ENCODE measurements at places on chromosomes 3 and 15.

- no peak for DNase-seq
Measured at GRCh38 chr15:71685420-71685993, 124.8 kb upstream of the NR2E3 start.

DNA sequence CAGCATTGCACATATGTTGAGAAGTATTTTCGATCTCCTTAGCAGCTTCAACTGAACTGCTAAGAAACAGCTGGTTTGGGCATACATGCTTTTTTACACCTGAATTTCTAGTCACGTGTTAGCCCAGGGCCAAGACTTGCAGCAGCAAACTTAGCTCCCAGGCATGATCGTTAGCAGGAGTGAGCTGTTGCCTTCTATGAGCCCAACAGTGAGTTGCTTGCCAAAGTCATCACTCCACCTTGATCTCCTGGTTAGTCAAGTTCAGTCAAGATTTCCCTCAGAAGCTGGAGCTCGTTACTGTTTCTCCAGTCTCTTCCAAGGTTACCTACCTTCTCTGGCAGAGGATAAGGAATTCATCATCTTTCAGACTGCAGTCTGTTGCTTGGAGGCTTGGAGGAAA, 100.4 kb upstream of the SEMA6D start:
- DNase-seq: no peak

DNA sequence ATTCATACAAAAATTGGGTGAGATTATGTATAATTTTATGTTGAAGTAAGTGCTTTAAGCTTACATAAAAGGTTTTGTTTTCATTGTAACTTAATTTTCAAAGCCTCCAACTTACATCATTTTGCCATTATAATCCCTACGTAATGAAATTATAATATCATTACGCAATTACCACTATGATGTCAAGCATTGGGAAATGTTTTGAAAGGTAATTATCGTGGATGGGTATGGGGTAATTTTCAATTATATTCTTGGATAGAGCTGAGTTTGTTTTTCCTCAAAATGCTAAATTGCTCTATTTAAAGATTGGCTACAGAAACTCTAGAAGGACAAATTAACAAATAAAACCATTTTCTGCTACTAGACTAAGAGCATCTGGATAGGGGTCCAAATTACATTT, 80.2 kb upstream of the FAM3D start:
- DNase-seq: no peak

GRCh38 chr3:12963922-12964701, 109.1 kb downstream of the IQSEC1 start:
- no peak for DNase-seq

DNA sequence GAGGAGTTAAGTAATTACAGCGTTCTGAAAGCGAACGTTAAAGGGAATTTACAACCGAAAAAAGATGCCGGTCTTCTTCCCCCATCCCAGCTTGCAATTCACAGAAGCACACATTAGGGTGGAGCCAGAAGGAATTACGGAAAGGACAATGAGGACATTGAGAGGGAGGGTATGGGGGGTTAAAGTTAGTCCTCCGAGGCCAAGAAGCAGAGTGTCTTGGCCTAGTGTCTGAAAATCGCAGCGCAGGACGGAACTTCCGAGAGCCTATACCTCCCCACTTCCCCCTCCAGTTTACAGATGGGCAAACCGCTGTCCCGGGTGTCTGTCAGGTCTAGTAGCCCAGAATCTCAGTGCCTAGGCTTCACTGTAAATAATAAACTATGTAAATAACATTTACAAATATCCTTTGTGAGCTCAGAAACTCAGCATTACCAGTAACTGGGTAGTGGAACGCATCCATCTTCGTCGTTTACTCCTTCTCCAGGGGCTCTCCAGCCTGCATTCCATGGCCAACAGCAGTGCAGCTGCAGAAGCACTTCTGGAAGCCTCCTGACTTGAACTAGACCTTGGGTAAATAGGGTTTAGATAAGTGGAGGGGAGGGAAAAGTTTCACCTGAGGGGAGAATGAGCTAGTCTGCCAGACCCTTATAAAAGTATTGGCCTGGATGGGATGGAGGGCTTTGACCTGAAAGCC, 922 bp downstream of the ADPRH start:
- DNase-seq: no peak

- DNase-seq: no peak
Measured at GRCh38 chr15:43534897-43535296, 17.5 kb downstream of the MAP1A start.

- no peak for DNase-seq
Measured at GRCh38 chr3:25458420-25458814, 30.4 kb downstream of the RARB start.

- DNase-seq: no peak
Measured at GRCh38 chr3:188025555-188025954, 128.4 kb upstream of the LPP start.

DNA sequence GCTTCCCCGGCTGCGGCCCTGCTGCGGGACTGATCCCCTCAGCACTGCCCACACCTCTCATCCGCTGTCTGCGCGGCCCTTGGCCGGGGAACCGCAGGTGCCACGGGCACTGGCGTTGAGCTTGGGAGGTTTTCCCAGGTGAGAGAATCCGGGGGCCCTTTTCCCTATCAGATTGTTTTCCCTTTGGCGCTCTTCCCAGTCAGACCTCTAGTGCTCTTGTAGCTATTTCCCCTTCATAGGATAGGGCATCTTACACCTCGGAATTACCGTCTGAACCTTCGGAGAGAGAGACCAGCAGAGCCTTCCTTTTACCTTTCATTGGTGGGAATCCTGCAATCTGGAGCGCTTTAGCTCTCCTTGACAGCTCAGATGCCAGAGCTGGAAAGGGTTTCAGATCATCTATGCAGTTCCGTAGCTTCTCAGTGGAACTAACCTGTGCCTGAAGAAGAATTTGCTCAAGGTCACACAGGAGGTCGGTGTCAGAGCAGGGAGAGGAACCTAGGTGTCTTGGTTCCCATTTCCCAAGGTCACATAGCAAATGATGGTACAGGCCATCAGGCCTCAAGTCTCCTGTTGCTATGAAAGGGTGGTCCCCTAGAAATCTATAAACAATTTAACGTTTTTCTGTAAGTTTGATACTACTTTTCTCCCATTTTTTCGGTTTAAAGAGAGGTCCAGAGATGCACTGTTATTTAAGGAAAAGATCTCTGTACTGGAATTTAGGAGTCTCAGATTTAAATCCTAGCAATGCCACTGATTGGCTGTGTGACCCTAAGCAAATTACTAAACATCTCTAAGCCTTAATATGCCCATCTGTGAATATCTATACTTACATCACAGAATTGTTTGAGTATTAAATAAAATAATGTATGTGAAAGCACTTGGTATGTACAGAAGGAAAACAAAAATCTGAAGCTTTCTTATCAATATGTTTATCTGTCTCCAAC, 916 bp downstream of the IDH3A start:
- DNase-seq: no peak

- DNase-seq: no peak
Measured at GRCh38 chr3:149809699-149810098, 3.3 kb upstream of the RNF13 start.

- no peak for DNase-seq
Measured at GRCh38 chr15:74050127-74050526, 32.2 kb downstream of the GOLGA6A start.

DNA sequence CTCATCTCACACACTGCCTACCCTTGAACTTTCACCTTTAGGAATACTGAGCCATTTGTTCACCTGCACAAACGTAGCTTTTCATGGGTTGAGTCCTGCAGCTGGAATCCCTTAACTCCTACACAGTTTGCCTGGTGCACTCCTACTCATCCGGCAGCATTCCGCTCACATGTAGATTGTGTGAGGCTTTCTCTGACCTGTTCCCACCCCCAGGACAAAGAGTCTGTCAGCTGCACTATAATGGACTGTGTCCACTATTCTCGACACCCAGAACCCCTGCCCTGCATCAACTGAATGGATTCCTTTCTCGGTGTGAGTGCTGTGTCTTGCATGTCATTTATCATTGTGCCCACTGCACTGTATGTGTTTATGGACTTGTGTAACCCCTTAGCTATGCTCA, 54.9 kb downstream of the EPHB3 start:
- DNase-seq: no peak

DNA sequence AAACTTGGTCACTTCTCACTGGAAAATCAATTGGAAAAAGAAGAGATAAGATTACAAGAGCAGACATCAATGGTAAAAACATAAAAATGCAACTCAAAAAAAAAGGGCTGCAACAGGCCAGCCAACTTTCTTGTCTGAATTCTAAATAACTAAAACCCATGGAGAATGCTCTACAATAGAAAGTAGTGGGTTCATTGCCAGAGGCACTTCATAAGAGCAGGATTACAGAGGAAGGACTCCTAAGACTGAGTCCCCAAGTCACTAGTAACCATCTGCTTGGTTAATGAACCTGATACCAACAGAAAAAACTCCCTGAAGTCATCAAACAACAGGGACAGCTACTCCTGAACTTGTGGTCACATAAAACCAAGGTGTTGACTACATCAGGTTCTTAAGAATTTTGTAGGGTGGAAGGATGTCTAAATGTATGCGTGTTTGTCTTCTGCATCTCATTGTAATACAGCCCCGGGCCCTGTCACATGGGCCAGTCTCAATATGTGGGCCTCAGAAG, 148.6 kb downstream of the IMPG2 start:
- DNase-seq: no peak

- DNase-seq: no peak
Measured at GRCh38 chr15:99371180-99372103, 120.2 kb downstream of the LRRC28 start.

- no peak for DNase-seq
Measured at GRCh38 chr3:142888099-142888480, 793 bp downstream of the PCOLCE2 start.

DNA sequence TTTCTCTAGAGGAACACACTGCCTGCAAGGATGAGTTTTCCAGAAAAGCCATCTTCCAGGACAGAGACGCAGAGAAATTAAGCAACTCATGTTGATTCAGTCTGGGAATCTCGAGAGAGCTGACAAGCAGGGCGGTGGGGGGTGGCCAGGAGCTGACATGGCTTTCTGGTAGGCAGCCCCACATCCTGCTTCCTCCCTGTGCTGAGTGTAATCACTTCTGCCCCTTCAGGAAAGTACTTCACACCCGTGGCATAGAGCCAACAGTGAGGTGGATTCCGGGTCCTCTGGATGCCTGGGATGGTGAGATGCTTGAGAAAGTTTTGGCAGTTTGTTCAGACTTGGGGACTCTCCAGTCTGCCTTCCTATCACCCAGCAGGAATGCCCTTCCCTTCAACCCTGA, 221.1 kb downstream of the SLCO3A1 start:
- DNase-seq: no peak

- no peak for DNase-seq
Measured at GRCh38 chr3:64002233-64002632, 21.1 kb downstream of the PSMD6 start.

- DNase-seq: no peak
Measured at GRCh38 chr3:45322616-45323015, 65.8 kb upstream of the LARS2 start.

- no peak for DNase-seq
Measured at GRCh38 chr15:41032079-41032328, 78.7 kb downstream of the CHAC1 start.

- DNase-seq: no peak
Measured at GRCh38 chr15:100216182-100216581, 125.6 kb downstream of the ADAMTS17 start.

GRCh38 chr15:29618586-29618985, 203.7 kb downstream of the TJP1 start:
- no peak for DNase-seq

GRCh38 chr15:24899367-24899766, 55.4 kb upstream of the SNRPN start:
- no peak for DNase-seq

DNA sequence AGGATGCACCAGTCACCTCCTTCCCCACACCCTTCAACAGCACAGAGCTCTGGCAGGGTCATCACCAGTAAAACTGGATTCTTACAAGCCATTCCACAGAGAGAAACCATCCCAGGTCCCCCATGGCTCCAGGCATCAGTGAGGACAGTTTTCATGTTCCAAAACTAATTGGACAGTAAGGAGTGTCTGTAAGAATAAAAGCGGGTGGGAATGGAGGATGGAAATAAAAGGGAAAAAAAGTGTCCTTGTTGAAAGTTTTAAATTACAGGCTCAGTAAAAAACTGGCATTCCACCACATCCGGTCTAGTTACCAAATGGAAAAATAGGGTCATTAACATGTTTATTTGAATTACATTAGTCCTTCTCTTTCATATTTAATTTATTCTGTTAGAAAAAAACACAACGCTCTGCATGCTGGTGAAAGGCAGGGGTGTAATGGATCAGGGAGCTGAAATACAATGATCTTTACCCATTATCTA, 117.4 kb downstream of the TIGIT start:
- no peak for DNase-seq

DNA sequence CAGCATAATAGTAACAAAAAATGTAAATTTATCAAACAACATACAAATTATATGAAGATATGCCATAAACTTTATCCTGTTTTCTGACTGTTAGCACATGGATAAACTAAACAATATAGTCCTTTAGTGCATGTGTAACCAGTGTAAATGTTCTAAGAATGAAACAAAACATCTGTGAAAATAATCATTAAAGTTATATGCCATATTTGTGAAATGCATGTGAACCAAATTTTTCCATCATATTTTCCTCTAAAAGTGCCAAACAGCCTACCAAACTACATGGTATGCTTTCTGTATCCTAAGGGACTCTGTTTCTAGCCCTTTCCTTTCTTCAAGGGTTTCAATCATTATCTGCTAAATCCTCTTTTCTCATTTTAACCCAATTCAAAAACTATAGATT, 23.9 kb upstream of the RSL24D1 start:
- DNase-seq: no peak

GRCh38 chr15:61282661-61283060, 53.6 kb upstream of the RORA start:
- DNase-seq: no peak

DNA sequence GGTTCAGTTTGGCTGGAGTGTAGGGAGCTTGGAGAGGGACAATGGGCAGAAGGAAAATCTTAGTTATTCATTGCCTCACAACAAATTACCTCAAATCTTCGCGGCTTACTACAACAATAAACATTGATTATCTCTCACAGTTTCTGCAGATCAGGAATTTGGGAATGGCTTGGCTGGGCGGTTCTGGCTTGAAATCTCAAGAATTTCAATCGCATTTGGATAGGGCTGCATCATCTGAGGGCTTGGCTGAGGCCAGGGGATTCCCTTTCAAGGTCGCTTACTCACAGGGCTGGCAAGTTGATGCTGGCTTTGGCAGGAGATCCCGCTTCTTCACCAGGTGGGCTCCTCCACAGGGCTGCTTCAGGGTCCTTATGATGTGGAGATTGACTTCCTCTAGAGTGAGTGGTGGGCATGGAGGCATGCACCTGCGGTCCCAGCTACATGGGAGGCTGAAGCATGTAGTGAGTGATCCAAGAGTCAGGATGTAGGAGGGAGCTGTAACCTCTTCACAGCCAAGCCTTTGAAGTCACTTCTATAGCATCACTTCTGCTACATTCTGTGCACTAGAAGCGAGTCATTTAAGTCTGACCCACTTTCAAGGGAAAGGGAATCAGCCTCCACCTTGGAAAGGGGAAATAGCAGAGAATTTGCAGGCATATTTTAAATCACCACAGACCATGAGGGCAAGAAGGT, 63.1 kb downstream of the CDC25A start:
- DNase-seq: no peak

DNA sequence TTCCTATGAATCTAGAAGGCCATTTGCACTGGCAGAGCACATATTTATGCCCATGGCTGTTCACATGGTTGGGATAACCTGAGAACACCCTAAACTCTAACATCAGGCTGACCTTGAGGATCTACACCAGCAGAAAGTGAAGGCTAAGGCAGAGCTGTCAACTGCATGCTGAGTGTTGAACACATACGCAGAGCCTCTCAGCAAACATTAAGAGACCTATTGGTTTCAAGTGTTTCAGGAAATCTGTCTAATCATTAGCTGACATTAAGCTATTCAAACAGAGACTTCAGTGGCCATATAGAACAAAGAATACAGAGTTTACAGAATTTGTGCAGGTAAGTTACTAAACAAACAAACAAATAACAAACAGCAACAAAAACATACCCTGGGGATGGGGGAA, 16.1 kb upstream of the SEC61A1 start:
- DNase-seq: no peak
